ENCODE measurements at places on chromosomes 3 and 15.

GRCh38 chr3:165641569-165642310, 195.5 kb downstream of the BCHE start:
- DNase-seq = no peak

DNA sequence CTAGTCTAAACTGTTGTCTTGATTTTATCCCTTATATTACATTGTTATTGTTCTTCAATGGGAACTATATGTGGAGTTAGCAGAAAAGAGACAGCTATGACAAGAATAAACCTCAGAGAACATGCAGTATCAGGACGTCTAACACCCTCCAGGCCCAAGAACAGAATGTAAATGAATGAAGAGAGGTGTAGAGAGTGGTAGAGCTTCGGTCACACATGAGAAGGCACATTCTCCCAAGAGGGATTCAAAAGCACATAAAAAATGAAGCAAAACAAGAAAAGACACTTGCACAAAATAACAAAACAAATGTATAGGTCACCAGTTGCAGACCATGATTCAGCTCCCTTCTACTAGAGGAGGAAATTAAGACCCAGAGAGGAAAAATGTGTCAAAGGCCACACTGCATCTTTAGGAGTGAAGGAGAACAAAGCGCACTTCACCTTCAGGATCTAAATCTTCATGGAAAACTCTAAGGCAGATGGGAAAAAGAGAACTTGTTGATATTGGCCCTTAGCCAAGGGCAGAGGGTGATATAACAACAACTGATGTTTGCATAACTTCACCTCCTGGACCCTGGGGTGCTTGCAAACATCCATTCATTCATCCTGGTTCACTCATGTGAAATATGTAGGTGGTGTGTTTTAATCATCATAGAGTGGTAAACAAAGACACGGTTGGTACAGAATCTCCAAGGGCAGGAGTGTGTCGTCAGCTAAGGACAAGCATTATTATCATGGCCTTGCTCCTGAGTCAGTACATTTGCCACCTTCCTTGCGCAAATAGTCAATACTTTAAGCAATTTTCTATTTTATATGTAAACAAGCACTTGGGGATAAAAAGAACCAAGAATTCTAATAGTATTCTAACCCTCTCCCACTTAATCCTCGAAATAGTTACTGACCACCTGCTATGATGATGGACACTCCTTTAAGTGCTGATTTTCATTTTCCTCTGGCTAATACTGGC, 8.8 kb downstream of the NEK10 start:
- no peak for DNase-seq

DNA sequence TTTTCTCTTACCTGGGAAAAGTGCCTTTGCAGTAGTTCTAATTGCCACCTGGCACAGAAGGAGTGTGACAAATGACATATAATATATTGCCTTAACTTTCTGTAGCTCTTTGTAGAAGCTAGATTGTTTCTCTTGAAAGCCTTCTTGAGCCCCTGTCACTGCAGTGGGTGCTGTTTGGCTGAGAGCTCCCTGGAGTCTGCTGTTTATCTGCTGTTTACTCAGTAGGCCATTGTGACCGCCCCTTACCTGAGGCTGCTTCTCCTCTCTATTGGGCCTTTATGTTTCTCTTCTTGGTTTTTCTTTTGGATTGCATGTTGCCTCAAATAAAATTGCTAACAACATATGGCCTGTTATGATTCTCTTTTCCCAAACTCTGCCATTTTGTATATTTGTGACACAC, 16.7 kb downstream of the MAP2K5 start:
- DNase-seq = no peak

GRCh38 chr3:179168918-179169317, 20.8 kb downstream of the PIK3CA start:
- DNase-seq = no peak

DNA sequence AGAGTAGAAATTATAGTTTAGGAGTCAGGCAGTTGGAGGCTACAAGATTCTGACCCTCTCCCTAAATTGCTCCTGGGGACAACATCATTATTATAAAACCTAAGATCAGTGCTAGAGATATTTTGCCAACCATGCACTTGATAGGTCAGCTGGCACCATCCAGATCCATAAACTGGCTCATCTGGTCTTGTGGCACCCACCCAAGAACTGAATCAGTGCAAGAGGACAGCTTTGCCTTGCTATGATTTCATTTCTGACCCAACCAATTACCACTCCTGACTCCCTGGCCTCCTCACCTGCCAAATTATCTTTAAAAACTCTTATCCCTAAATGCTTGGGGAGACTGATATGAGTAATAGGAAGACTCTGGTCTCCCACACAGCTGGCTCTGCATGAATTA, 461.1 kb upstream of the TGFBR2 start:
- DNase-seq = no peak

DNA sequence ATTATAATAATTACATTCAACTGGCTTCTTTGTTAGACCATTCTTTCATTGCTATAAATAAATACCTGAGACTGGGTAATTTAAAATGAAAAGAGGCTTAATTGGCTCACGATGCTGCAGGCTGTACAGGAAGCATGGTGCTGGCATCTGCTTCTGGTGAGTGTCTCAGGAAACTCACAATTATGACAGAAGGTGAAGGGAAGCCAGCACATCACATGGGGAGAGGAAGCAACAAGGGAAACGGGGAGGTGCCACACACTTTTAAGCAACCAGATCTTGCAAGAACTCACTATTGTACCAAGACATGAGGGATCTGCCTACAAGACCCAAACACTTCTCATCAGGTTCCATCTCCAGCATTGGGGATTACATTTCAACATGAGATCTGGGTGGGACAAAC, 413.1 kb upstream of the ARRDC4 start:
- DNase-seq = peak; percentile 10

- DNase-seq = no peak
Observed at GRCh38 chr3:24128199-24129005, 183.3 kb downstream of the NR1D2 start.

- no peak for DNase-seq
Observed at GRCh38 chr3:129106320-129106719, 15.3 kb downstream of the RAB43 start.

GRCh38 chr3:6994081-6994668, 133.3 kb downstream of the GRM7 start:
- DNase-seq = peak; percentile 10

DNA sequence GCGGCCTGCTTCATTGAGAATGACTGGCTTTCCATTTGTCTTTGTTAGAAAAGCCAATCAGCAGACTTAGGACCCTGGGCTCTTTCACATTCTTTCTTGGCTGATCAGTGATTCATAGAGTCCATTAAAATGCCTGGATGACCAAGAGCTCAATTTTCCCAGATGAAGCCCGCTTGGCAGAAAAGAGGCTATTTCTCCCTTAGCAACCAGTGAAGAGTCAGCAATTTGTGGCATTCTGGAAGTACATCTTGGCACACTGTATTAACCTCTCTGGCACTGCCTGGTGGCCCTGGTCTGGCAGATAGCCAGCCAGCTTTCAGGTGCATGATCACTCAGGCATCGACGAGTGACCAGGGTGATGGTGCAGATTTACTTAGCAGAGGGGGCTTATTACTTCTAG, 145.7 kb upstream of the PLAAT1 start:
- no peak for DNase-seq

GRCh38 chr3:138942861-138943623, 3.9 kb downstream of the FOXL2 start:
- no peak for DNase-seq

GRCh38 chr3:184674626-184675025, 37.2 kb downstream of the MAGEF1 start:
- no peak for DNase-seq

DNA sequence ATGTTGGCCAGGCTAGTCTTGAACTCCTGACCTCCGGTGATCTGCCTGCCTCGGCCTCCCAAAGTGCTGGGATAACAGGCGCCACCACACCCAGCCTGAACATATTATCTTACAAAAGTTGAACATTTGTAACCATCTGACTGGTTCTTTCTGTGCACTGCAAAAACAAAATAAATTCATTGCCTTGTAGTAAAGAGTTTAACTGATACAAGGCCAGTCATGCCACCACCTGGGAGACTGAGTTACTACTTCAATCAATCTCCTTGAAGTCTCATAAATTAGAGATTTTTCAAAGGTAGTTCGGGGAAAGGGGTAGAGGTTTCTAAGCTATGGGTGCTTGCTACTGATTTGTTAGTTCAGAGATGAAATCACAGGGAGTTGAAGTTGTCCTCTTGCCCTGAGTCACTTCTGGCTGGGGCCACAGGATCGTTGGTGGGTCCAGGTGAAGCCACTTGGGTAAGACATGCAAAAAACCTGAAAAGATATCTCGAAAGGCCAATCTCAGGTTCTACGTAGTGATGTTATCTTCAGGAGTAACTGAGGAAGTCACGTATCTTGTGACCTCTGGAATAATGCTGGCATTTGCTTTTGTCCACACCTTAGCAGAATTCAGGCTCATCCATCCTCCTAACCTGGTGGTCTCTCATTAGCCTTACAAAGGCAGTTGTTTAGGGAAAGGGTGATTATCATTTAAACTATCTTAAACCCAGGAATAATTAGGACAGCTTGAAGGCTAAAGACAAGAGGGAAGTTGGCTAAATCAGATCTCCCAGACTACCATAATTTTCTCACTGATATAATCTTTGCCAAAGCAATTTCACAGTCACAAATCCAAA, 33.7 kb downstream of the ZBTB11 start:
- no peak for DNase-seq

- DNase-seq = no peak
Observed at GRCh38 chr3:133124511-133124910, 86.3 kb downstream of the TMEM108 start.

DNA sequence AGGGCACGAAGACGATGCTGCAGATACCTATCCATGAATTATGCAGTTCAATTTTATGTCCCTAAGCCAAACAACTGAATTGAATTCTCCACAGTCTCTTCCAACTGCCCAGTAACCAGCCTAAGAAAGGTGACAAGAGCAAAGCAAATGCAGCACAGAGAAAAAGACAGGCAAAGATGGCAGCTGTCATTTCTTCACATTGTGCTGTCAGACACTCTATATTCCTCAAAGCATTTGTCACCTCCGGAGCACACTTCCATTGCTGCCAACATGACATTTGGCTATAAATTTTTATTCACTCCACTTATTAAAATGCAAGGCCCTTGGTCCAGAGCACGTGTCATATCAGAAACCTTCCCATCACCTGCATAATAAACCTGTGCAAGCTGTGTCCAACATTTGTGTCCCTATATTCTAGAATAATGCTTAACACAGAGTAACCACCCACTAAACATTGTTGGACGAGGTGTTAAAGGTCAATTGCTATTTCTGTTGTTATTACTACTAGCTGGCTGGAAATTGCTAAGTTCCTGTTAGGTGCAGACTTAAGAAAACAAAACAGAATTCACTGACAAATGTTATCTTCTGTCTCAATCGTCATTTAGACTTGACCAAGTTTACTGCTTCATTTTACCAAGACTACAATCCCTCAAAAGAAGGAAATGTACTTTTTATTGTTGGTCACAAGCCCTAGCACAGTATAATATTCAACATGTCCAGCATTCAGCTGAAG, 89.7 kb downstream of the MAGI1 start:
- DNase-seq = no peak

DNA sequence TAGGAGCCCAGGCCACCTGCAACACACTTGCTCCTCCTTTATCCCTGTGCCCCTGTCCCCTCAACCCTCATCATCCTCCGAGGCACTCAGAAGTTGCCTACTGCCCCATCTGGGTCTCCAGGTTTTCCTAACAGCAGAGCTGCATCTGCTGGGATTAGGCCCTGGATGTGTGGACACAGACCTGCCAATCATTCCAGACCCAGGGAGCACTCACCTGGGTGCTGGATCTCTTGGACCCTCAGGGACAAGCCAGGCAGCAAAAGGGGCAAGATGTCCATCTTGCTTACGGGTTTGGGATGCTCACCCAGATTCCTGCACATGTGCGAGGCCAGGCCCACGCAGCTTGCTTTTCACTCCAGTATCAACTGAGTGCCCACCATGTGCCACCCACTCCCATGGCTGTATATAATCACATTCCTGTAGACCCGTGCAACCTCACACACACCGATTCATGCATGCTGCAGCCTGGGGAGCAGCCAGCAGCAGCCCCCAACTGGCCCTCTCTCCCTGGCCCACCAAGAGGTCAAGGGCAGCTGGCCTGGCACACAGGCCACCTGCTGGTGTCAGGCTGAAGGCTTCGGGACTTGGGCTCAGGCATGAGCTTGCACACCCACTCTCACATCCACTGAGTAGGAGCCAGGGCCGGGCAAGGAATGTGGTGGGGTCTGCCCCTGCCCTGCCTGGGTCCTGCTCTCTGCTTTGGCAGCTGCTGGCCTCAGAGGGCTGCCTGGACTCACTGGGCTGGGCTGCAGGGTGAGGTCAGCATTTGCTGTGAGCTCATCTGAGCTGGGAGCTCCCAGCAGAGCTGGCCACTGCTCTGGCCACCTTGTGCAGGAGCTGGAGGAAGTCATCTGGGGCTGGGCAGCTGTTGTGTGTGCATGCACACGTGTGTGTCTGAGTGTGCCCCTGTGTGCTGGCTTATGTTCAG, 14.9 kb downstream of the PRKCD start:
- no peak for DNase-seq

GRCh38 chr15:62612771-62613170, 429.8 kb upstream of the TPM1 start:
- no peak for DNase-seq

DNA sequence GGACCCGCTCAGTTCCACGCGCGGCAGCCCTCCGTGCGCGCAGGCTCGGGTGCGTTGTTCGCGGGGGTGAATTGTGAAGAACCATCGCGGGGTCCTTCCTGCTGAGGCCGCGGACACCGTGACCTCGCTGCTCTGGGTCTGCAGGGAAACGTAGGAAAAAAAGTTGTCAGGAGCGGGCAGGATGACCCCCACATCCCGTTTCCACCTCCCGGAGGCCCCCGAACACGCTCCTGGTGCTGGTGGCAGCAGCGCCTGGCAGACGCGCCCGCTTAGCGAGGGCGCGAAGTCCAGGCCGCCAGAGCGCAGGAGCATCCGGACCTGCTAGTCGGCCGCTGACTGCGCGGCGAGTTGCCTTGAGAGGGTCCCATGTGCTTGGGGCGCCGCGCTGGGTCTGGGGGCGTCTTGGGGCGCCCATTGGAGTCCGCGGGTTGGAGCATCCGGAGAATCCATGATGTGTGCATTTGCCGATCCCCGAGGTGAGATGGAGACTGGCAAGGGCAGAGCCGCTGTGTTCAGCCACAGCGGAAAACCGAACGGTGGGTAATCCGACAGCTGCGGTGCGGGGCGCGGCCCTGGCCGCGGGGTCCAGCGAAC, 520 bp downstream of the GREM1 start:
- no peak for DNase-seq

GRCh38 chr15:52527911-52528563, 643 bp downstream of the MYO5A start:
- DNase-seq = no peak

GRCh38 chr3:149783576-149783975, 8.8 kb downstream of the ANKUB1 start:
- DNase-seq = peak; percentile 40

DNA sequence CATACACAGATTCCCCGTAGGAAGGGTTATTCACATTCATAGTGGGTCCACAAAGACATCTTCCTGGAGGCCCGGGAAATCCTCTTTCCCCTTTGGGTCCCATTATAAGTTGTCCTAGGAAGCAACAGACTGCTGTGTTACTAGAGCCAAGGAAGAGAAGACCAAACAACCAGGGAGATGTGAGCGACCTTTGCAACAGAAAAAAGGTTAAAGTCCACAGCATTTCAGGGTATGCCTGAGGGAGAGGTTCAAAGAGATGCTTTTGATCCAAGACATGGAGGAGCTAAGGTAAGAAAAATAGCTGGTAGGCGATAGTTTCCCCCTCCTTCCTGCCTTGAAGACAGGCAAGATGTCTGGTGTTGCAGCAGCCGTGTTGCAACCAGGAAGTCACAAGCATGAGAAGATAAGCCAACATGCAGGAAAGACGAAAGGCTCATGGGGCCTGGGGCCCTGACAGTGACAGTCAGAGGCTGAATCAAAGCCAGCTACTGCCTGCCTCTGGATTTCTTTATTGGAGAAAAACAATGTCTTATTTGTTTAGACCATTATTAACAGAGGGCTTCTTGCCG, 30.9 kb downstream of the EAF1 start:
- DNase-seq = no peak

Data from KG1 (cell line).